ENCODE measurements at places on chromosomes 16 and 17.

GRCh38 chr16:49049191-49049590 is 232.4 kb downstream of the CBLN1 start:
- no peak for DNase-seq

- DNase-seq, result no peak
These were observed 10.2 kb downstream of the ATP2C2 start for GRCh38 chr16:84378567-84378966.

DNA sequence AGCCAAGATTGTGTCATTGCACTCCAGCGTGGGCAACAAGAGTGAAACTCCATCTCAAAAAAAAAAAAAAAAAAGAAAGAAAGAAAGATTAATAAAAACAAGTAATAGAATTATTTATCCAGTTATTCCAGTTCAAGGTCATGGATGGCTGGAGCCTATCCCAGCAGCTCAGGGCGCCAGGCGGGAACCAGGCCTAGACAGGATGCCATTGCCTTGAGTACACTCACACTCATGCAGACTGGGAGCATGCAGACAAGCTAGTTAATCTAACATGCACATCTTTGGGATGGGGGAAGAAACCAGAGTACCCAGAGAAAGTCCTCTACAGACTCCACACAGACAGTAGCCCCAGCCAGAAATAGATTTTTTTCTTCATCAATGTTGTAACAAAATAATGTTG is 17.9 kb downstream of the PDP2 start:
- no peak for DNase-seq

GRCh38 chr17:61392679-61393078 is 7.0 kb upstream of the TBX2 start:
- DNase-seq, result no peak

DNA sequence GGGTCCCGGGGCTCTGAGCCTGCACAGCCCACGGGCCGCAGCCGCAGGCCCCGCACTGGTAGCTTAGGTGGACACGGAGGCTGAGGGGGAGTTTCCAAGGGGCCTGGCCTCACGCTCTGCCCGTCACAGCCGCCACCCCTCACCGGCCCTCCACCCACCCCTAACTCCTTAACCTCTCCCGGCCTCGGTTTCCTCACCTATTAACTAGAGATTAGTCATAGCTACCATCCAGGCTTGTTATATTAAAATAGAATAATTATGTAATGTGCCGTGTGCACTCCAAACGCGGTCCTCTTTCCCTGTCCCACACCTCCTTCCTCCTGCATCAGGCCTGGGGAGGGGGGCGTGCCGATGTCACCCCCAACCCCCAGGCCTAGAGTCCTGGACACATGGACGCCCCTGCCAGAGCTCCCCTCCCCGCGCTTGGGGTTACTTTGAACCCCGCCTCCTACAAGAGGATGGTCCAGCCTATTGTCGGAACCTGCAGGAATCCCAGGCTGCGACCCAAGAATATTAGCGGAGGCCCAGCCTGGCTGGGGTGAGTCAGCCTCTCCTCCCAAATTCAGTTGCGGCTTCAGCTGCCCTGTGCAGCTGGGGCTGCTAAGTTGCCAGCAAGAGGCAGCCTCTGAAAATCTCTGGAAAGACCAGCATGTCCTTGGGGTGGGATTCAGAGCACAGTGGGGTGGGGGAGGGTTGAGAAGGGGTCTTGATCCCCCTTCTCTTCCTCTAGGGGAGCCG is 17.3 kb downstream of the SOCS3 start:
- DNase-seq, result no peak

GRCh38 chr17:40181205-40181604 is 3.9 kb downstream of the RAPGEFL1 start:
- DNase-seq, result no peak

- DNase-seq, result no peak
These were observed 5.3 kb upstream of the WWOX start for GRCh38 chr16:78094166-78094565.

- no peak for DNase-seq
These were observed 175.7 kb downstream of the AXIN2 start for GRCh38 chr17:65385726-65386125.

- DNase-seq, result no peak
These were observed 7.0 kb upstream of the CCNF start for GRCh38 chr16:2422123-2422867.

DNA sequence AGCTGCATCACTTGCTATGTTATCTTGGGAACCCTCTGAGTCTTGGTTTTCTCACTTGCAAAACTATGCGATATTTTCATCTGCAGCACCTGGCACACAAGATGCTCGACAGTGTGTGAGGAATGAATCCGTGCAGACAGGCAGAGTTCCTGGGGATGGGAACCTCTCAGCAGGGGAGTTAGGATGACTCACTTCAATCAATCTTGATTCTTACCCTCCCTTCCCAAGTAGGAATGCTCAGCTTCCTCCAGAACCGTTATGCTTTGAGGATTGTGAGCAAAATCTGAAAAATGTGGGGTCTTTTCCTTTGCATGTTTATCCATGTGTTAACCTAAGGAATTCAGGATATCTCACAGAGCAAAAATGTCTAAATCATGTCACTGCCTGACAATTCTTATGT is 68.9 kb upstream of the HNF1B start:
- DNase-seq, result no peak

GRCh38 chr17:10251212-10251948 is 53.0 kb upstream of the GAS7 start:
- no peak for DNase-seq

DNA sequence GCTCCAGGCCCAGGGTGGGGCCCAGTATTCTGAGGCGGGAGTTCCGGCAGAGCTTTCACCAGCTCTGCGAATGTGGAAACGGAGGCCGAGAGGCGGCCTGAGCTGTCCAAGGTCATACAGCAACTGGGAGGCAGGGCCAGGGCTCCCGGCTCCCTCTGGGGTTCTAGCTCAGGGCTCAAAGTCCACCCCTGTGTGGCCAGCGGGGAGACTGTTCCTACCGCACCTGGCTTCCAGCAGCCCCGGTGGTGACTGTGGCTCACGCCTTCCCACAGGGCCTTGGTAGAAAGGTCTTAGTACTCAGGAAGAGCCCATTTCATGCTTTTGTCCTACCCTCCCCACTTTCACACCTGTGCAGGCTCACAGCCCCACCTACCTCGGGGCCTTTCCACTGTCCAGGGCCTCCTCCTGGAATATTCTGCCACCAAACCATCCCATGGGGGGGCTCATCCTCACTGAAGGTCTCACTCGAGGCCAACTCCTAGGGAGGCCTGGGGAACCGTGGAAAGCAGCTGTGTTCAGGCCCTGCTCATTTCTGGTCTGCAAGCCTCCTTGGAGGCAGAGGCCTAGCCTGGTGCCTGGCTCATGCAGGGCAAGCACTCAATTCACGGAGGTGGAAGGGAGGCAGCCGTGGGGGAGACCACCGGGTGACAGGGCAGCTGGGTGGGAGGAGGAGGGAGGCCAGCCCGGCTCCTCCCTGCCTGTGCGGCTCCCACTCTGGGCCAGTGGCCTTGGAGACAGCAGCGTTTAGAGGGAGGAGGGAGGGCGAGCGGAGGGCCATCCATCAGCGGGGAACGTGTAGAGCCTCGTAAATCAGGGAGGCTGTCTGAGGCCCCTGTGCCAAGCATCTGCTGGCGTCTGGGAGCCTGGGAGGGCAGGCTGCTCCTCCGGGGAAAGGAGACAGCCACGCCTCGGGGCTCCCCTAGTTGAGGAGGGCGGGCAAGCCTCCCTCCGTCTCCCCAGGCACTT is 12.7 kb upstream of the DOC2B start:
- DNase-seq, result no peak

GRCh38 chr17:83145358-83145738 is 65.9 kb downstream of the METRNL start:
- no peak for DNase-seq

DNA sequence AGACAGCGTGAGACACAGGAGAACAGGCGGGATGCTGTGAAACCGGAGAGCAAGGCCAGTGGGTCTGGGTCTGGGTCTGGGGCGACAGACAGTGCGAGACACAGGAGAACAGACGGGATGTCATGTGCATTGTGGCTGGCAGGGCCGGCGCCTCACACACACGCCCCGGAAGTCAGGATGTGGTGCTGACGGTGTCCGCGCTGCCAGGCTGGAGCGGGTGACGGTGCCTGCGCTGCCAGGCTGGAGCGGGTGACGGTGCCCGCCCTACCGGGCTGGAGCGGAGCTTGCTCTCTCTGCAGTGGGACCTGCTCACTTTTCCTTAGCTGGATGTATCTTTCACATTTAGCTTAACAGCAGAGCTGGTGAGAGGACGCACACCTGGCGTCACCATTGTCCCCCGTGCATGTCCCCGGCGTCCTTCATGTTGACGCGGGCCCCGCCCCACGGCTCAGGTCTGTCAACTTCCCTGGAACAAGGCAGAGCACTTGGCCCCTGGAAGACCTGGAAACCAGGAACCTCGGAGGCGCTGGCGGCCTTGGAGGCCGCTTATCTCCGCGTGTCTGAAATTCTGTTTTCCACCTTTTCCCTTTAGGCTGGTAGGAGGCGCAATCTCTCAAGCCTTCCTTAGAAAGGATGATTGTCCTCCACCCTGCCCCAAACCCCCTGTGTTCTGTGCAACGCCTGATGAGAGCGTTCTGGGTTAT is 43.0 kb upstream of the ZNF750 start:
- DNase-seq, result no peak

- no peak for DNase-seq
These were observed 21.6 kb downstream of the CD300LF start for GRCh38 chr17:74691151-74691550.

GRCh38 chr16:70380919-70381603 is 34.4 kb downstream of the DDX19A start:
- DNase-seq, result peak; percentile 81

GRCh38 chr16:87853411-87854052 is 15.8 kb downstream of the SLC7A5 start:
- peak; percentile 63 for DNase-seq

GRCh38 chr17:42618442-42619150 is 9.1 kb downstream of the TUBG1 start:
- DNase-seq, result no peak

GRCh38 chr17:35560703-35561102 is at the start of gene SLFN14:
TSS of gene SLFN14 (minus strand) at chr17:35560819. CDS start at chr17:35558062, 2,757 bp downstream.
- DNase-seq, result no peak

DNA sequence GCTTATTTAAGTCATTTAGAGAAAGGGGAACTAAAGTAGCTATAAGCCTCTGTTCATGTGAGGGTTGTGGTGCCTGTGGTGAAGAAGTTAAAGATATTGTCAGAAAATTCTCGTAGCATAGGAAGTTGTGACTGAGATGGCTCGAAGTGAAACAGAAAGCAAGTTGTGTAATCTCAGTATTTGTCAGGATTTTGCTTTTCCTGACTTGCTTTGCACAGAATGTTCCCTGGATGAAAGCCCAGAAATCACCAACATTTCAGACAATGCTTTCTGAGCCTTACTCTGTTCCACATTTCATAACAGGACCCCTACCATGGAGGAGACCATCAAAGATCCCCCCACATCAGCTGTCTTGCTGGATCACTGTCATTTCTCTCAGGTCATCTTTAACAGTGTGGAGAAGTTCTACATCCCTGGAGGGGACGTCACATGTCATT is 10.6 kb downstream of the CALCOCO2 start:
- DNase-seq, result no peak

DNA sequence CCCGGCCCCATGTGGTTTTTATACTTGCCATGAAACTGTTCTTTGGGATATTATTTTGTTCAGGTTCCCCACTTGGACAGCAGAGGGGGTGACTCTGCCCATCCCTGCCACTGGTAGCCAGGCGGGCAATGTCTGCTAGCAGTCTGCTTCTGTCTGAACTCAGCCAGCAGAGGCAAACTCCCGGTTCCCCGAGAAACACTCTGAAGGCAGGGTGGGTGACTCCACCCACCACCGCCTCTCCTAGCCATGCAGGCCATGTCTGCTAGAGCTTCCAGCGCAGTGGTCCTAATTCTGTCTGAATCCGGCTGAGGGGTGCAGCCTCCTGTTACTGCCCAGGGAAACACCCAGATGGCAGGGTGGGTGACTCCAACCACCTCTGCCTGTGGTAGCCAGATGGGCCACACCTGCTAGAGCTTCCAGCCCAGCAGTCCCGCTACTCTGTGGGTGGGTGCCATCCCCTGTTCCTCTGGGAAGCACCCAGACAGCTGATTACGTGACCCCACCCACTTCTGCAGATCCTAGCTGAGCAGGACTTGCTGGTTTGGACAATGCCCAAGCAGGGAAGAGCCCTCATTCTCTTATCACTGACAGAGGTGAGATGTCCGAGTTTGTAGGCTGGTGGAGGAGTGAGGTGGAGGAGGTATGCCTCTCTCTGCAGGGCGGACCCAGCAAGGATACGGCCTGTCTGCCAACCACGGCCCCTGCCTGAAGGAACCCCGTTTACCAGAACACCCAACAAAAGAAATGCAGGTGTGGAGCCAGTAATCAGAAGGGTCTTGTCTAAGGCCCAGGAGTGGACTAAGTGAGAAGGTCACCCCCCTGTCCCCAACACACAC is 22.4 kb downstream of the NLRP1 start:
- DNase-seq, result no peak

- no peak for DNase-seq
These were observed 78.7 kb upstream of the MTMR4 start for GRCh38 chr17:58593123-58593522.

DNA sequence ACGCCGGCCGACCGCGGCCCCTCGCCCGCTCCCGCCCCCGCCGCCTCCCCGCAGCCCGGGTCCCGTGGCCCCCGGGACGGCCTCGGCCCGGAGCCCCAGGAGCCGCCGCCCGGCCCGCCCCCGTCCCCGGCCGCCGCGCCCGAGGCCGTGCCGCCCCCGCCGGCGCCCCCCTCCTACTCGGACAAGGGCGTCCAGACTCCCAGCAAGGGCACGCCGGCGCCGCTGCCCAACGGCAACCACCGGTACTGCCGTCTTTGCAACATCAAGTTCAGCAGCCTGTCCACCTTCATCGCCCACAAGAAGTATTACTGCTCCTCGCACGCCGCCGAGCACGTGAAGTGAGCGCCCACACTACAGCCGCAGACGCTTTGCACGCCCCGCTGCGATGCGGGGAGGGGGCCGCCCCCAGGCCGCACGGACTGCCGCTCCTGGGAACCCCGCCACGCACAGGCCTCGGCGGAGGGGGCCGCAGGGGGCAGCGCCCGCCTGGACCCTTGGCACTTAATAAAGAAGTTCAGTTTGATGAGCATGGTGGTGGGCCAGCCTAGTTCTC is 35.5 kb upstream of the ZC3H18 start:
- DNase-seq, result no peak

- no peak for DNase-seq
These were observed 1.8 kb upstream of the CBX1 start for GRCh38 chr17:48102798-48103715.

DNA sequence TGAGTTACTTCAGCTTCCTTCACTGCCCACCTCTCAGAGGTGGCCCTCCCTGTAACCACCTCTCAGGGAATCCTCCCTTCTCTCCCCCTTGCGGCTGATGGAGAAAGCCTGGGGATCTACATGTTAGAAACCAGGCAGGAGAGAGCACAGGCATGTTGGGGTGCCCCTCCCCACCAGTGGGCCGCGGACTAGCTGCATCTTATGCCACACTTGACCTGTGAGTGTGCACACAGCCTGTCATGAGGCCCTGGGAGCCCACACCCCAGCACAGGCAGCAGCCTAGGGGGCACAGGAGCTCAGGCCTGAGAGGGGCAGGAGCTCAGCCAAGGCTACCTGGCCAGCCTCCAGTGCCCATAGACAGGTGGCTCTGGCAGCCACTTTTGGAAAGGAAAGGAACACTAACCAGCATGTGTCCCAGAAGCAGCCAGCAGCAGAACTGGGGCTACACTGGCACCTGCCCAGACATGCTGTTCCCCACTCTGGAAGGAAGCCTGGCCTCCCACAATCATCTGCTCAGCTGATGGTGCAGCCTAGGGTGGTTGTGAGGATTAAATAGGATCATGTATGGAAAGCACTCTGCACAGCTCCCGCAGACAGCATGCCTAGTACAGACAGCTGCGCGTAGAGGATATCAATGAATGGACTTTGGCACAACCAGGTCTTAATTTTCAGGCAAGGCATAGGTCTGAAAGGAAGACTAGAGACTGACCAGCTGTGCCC is 60.5 kb downstream of the TMEM132E start:
- DNase-seq, result no peak

Data from omental fat pad (tissue), 4 donors.